ENCODE measurements at places on chromosomes 7 and 10.

DNA sequence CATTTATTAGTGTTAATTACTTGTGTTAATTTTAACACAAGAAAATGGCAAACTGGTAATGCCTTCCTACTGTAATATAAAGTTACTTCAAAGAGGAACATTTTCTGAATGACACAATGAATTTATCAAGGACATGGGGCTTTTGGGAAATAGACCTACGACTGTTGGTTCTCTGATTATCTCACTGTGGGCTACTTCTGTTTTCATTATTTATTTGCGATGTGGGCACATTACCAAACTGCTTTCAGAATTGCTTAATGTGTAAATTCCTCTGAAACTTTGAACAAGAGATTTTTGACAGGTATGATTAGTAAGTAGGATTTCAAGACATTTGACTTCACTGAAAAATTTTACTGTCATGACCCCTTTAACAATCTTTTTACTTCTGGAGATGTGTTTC is 535.6 kb downstream of the CNTNAP2 start:
- peak; percentile 24 for DNase-seq

GRCh38 chr7:82507365-82507975 is 63.9 kb upstream of the CACNA2D1 start:
- no peak for DNase-seq

DNA sequence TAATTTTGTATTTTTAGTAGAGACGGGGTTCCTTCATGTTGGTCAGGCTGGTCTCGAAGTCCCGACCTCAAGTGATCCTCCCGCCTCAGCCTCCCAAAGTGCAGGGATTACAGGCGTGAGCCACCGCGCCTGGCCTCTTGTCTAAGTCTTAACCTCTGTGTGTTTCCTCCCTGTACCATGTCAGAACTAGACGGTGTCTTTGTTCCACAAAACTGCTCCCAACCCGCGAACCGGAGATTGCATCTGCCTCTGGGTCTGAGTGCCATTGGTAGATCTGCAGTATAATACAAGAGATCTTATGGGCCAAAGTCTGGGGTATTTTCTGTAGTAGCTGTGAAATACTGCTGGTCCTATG is 1.3 kb upstream of the EEF1AKMT2 start:
- no peak for DNase-seq

GRCh38 chr10:42654419-42654818 is 16.0 kb upstream of the ZNF33B start:
- no peak for DNase-seq

GRCh38 chr10:19347621-19348020 is 299.0 kb downstream of the MALRD1 start:
- DNase-seq: no peak

GRCh38 chr7:81482600-81483186 is 287.2 kb downstream of the HGF start:
- DNase-seq: peak; percentile 57

Measured in suppressor macrophage (primary cell).